ENCODE measurements at places on chromosomes 6 and 20. TPM values are rescaled to one million over a fixed set of nuclear protein-coding genes. Genes with fewer than 3 reads are reported as not detected.

Gene RGS17
- not detected for total RNA-seq

Gene SFTA2
- total RNA-seq: not detected

Gene ECT2L
- total RNA-seq: 2.9 TPM

Gene SIRPD
- not detected for total RNA-seq

Gene IL17F
- total RNA-seq: not detected

Gene MYBL2
- 0.32 TPM for total RNA-seq

Gene PDYN
- total RNA-seq: not detected

Gene SLC24A3
- 3.9 TPM for total RNA-seq

Gene DYNLT2
- total RNA-seq: 0.82 TPM

Data from heart left ventricle (tissue), 16 donors.